ENCODE measurements at places on chromosomes 12 and 14. TPM values are rescaled to one million over a fixed set of nuclear protein-coding genes. Genes with fewer than 3 reads are reported as not detected.

DNA sequence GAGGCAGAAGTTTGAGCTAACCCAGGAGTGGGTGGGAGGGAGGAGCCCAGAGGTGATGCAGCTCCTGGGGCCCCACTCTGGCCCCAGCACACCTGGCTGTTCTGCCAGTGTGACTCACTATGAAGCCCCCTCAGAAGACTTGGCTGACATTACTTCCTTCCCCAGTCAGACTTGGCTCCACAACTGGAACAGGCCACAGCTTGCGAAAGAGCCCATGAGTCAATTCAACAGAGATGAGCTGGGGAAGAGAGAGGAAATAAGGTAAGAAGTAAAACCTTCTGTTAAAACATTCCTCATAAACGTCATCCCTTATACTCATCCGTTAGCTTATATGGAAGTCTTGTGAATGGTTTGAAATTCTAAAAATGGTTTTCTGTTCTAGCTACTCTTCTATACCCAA is 245.9 kb downstream of the ADAMTS20 start:
- DNase-seq: no peak

The SLC7A7 gene
- 9.6 TPM for polyA plus RNA-seq

GRCh38 chr12:40647651-40648050 is 44.6 kb upstream of the CNTN1 start:
- DNase-seq: no peak

- DNase-seq: no peak
These were observed 560.5 kb downstream of the BCL11B start for GRCh38 chr14:98711453-98711852.

- no peak for DNase-seq
These were observed 97.6 kb upstream of the SCAF11 start for GRCh38 chr12:46087916-46088439.

The KRT72 gene
- polyA plus RNA-seq: 0.08 TPM

DNA sequence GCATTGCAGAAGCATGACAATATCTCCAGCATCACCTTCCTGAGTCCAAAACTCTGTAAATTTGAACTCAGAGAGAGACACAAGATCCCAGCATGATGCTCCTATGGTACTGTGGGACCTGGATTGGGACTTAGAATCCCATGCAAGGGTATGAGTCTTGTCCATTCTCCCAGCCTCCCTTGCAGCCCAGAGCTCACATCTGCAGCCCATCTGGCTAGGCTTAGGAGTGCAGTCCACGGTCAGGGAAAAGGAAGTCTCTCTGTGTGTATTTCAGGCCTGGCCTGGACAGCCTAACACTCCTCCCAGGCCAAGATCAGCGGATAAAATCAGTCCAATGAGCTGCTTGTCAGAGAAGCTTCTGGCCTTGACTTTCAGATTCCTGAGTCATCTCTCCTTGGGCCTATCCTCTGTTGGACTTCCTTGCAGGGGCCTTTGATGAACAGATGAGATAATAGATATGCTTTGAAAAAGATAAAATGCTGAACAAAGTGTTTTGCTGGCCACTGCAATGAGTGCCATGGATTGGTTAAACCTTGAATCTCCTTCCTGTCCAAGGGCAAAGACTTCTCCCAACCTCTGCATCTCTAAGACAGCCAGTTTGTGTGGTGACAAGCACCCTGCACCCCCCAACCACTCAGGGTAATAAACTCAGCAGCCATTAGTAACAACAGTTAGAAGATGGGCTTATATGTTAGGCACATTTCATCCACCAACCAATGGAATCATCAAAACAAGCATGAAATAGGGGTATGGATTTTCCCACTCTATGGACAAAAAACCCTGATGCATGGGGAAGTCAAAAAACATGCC is 412.8 kb upstream of the TBX3 start:
- DNase-seq: peak; percentile 36

The GALNT8 gene
- 1.3 TPM for polyA plus RNA-seq

The CSRNP2 gene
- 40.9 TPM for polyA plus RNA-seq

The CYP46A1 gene
- 5.5 TPM for polyA plus RNA-seq

DNA sequence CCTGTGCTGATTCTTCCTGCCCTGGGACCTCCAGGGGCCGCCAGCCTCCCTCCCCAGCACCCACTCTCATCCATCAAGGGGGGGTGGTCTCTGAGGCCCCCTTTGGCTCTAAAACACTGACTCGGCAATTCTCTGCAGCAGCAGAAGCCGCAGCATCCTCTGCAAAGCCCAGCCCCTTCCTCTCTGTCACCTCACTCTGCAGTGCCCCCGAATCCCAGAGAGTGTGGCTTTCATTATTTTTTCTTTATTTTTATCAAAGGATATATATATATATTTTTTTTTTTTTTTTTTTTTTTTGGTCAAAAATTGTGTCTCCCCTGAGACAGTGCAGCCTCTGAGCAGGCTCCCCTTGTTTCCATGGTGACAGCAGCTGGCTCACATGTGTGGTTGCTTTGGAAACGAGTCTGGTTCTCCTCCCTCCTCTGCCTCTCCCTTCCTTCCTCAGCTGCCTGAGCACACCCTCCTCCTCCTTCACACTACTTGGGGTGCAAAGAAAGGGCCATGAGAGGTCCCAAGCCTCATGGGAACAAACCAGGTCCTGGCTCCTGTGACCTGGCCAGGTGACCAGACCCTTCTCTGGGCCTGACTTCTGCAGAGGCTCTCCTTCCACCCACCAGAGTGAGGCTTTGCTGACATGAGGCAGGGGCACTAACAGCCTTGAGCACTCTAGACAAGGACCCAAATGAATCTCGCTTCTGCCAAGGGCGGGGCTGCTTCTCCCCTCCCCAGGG is 100.5 kb downstream of the LRRC74A start:
- DNase-seq: no peak

The CLEC4A gene
- 2.7 TPM for polyA plus RNA-seq

DNA sequence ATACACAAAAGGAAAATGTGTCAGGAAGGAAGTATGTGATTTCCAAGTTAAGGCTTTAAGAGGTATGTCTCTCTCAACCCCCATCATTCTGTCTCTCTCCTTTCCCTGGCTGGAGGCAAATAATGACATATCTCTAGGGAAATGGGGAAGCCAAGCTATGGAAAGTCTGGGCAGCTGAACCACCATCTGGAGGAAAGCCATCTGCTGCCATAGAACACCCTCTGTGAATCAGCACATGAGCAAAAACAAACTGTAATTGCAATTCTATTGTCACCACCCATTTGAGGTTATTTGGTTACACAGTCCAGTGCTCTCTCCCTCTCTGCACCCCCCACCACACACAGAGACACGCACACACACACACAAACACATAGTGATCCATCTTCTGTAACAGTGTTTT is 766.2 kb downstream of the FLRT2 start:
- no peak for DNase-seq

DNA sequence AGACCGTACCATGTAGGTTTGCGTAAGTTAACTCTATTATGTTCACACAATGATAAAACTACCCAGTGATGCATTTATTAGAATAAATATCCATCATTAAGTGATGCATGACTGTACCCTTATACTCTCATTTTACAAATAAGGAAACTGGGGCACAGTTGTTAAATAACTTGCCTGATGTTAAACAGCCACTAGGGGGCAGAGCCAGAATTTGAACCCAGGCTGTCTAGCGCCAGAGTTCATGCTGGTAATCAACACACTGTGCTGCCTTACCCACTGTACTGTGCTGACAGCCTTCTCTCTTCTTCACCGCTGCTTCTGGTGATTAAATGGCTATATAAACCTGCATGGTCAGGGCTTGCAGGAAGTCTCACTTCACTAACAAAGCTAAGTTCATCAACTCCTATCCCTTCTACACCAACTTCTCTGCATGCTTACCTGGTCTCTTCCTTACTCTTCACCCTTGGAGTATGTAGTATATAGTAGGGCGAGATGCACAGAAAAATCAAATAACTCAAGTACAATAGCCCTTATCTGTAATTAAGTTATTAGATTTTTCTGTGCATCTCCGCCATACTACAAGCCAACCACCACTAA is 43.6 kb upstream of the APPL2 start:
- DNase-seq: no peak

- no peak for DNase-seq
These were observed 129.6 kb downstream of the NDUFA12 start for GRCh38 chr12:94873734-94874517.

The KMT2D gene
- 56.1 TPM for polyA plus RNA-seq

- DNase-seq: no peak
These were observed 25.9 kb upstream of the GPR132 start for GRCh38 chr14:105091054-105091516.

The PCED1B gene
- 1.3 TPM for polyA plus RNA-seq

The LEMD3 gene
- 46.1 TPM for polyA plus RNA-seq

Measured in left lung (tissue), 14 donors.